SJCRH30 (cell line): ENCODE measurements at places on chromosomes 1 and 21. TPM values are rescaled to one million over a fixed set of nuclear protein-coding genes. Genes with fewer than 3 reads are reported as not detected.

DNA sequence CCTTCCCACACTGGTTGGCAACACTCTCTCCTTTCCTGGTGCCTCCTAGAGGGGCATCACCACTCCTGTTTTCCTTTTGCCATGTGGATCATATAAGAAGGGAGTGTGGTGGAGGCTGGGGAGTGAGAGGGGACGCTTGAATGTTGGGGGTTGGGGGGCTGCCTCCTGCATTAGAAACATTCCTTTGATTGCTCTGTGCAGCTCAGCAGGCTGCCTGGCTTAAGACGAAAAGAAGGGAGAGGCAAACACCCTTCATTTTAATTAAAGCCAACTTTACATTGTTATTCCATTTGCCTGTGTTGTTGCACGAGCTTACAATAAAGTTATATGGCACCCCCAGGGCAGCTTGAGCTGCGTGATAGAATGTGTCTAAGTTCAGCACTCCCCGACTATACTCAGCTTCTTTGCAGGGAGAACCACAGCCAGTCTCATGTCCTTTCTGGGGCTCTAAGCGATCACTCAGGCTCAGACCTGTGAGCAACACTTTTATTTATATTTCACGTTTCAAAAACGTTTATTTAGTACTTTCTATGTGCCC, 57.4 kb downstream of the FOXD2 start:
- no peak overlapping the region for H3K4me3 ChIP-seq
- H3K27ac ChIP-seq: no peak overlapping the region
- no peaks in the 10 kb centered on the region for H3K36me3 ChIP-seq
- DNase-seq: no peak
- peaks cover 32% of the 10 kb centered on the region for H3K27me3 ChIP-seq
- H3K4me1 ChIP-seq: peaks cover 3% of the 10 kb centered on the region; the same call in 1 of the 2 replicates

GRCh38 chr1:221100611-221101010, 221.4 kb downstream of the HLX start:
- no peaks in the 10 kb centered on the region for H3K27me3 ChIP-seq
- no peak overlapping the region for H3K27ac ChIP-seq
- DNase-seq: peak; percentile 17

DNA sequence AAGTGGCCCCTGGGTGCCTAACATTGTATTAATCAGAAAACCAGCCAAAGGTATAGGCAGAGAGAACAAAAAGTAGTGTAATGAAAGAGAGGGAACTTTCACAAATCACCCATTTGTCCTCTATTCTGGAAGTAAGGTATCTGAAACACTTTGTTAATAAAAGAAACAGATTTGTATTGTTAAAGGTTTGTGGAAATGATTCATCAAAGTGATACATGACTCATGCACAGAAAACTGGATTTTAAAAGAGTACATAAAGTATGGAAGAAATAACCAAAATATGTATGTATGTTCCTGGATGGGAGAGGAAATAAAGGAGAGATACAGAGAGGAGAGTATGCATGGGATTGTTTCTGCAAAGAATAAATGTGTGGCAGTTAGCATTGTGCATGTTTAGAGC, 126.8 kb downstream of the RGS21 start:
- no peak overlapping the region for H3K27ac ChIP-seq
- H3K27me3 ChIP-seq: no peaks in the 10 kb centered on the region
- DNase-seq: no peak
- H3K4me1 ChIP-seq: peaks cover 14% of the 10 kb centered on the region

- no peaks in the 10 kb centered on the region for H3K27me3 ChIP-seq
- H3K4me1 ChIP-seq: peaks cover 58% of the 10 kb centered on the region
- no peaks in the 10 kb centered on the region; the same call in 1 of the 2 replicates for H3K36me3 ChIP-seq
- H3K27ac ChIP-seq: peak overlapping the region; percentile 78
- H3K4me3 ChIP-seq: no peak overlapping the region
- DNase-seq: peak; percentile 83
Measured at GRCh38 chr1:25738499-25738898, 61.5 kb upstream of the SELENON start.

DNA sequence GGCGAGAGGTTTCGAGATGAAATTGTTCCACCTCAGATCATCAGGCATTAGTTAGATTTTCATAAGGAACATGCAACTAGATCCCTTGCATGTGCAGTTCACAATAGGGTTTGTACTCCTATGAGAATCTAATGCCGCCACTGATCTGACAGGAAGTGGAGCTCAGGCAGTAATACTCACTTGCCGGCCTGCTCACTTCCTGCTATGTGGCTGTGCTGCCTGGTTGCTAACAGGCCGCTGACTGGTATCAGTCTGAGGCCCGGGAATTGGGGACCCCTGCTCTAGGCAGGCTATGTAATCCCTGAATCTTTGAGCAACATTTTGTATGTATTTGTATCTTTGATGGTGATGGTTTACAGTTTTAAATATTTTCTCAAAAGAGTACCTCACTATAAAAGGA, 32.5 kb downstream of the XKR8 start:
- no peaks in the 10 kb centered on the region for H3K4me1 ChIP-seq
- no peak for DNase-seq
- H3K4me3 ChIP-seq: no peak overlapping the region
- H3K27me3 ChIP-seq: no peaks in the 10 kb centered on the region

- H3K36me3 ChIP-seq: no peaks in the 10 kb centered on the region
- peak within 1 kb of the TSS; percentile 34; the same call in 1 of the 2 replicates for H3K27ac ChIP-seq
- peak; percentile 98 for DNase-seq
- H3K27me3 ChIP-seq: no peaks in the 10 kb centered on the region
Measured at GRCh38 chr1:44354840-44355581, at the start of gene ERI3. Gene ERI3, minus strand, starts transcription at chr1:44355257. Its CDS starts 231 bp downstream, at chr1:44355026.

NASP gene
- 365 and 437 TPM in 2 replicates for total RNA-seq
